Midbrain (tissue), 1 donor: ENCODE measurements at places on chromosomes 16 and 17.
A peak's percentile ranks its signal among the peaks of the same experiment; 100 is the strongest.

DNA sequence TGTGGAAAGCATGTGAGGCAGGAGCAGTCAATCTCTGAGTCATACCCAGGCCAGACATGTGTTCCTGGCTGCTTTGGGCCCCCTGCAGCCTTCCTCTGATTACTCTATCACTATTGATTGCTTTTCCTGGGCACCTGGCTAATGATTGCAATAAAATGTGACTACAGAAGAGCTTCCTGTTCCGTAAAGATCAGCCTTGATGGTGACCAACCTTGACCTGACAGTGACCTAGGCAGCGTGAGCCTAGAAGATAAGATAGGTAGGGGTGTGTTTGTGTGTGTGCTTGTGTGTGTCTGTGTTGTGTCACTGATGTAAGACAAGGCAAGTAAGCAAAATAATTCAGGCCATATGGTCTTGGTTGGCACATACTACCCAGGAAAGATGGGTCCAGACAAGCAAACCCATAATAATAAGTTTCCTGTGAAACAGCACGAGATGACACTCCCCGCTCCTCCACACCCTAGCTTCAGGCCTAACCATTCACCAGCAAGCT is 367.7 kb upstream of the CDH11 start:
- no peak for DNase-seq

- DNase-seq, result no peak
Measured at GRCh38 chr16:74321356-74321755, 24.7 kb downstream of the PSMD7 start.

- peak; percentile 39 for DNase-seq
Measured at GRCh38 chr16:66510711-66511601, 39.0 kb downstream of the TK2 start.

DNA sequence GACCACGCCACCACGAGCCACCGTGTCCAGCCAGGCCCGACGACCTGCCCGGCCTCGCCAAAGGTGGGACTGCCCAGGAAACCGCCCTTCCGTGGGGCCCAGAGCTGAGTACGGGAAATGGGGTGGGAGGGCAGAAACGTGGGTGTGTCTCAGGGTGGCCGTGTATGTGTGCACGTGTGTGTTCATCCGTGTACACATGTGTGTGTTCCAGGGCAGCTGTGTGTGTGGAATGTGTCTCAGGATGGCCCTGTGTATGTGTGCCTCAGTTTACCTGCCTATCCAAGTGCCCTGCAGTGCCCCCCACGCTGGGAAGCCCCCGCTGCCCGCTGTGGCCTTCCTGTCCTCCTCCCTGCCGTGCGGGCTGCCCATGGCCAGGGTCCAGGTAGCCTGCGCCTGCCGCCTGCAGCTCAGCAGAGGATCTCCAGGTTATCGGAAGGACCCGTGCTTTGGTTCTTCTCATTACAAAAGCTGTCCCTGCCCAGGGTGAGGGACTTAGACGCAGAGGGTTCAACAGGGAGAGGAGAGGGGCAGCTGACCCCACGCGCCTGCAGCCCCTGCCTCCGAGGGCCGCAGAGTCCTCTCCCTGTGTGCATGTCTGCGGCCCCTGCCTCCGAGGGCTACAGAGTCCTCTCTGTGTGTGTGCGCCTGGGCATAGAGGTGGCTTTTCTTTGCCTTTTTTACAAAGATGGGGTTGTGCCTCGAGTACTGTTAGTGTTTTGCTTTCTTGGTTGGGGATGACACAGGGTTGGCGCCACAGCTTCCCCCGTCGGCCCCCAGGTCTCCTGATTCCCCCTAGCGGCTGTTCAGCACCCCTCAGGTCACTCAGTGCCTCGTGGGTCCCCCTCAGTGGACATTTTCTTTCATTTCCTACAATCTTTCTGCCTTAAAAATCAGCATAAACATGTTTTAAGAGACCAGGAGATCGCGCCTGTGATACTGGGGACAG is 23.6 kb downstream of the ZNF469 start:
- peak; percentile 8 for DNase-seq

DNA sequence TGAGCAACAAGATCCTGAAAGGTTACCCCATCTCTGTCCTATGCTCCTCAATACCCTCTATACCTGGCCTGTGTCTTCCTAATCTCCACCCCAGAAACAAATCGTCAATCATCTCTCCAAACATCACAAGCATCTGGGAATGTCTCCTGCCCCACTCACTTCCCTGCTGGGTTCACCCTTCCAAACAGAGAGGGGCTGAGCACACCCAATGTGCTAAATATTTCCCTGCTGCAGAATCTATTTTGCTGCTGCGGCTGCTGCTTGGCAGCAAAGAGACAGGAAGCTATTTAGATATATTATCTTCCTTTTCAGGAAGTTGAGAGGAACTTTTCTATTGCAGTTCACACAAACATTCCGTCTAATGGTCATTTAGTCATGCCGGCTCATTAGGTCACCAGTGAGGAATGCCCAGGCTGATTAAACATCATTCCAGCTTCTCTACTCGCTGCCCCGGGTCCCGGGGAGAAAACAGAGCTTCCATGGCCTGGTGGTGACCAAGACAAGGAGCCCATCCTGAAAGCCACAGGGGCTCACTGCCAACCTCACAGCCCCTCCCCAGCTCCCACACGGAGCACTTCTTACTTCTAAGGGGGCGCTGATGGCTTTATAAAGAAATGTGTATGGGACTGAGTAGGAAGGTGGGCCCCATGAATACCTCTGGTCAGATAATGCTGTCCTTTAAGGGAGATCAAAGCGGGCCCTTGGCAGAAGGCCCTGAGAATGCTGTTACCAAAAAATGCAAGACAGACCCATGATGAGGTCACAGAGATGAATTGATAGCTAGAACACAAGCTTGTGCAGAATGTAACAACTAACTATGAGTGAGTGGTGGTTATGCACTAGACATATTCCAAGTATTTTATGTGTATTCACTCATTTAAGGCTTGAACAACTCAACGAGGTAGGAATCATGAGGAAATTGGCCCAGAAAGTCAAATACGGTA is 218.3 kb downstream of the SOX9 start:
- DNase-seq, result no peak

DNA sequence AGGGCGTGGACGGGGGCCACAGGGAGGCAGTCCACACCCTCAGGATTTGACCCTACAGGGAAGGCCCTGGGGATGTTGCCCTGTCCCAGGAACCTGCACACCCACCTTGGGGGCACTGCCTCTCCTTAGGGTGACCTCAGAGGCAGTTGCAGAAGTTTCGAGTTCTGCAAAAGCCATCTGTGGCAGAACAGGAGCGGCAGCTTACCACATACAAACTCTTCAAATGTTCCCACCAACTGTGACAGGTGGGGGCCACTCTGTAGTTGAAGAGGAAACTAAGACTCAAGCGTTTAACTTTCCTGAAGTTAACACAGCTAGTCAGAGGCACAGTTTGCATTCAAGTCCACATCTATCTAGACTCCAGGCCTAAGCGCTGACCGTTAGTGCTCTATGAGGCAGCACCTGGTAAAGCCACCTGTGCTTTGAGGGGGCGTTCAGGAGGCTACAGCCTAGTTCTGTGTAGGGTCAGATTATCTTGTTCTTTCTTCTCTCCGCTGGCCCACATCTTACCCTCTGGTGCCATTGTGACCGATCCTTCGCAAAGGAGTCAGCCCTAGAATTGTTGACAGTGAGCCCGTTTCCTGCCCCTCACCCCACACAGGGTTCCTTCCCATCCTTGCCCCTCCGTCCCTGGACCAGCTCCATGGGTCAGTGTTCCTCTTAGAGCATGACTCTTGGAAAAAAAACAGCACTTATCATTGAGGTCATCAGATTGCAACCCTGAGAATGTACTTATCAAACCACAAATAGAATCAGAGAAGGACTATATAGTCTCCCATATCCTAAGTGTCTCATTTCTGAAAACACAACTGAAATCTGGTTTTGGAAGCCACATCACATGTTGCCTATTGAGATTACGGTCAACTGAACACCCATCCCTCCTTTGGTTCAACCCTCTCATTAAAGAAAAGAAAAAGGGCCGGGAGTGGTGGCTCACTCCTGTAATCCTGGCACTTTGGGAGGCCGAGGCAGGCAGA is 45.4 kb downstream of the CDH1 start:
- no peak for DNase-seq

- DNase-seq, result no peak
Measured at GRCh38 chr16:78275420-78275819, 176.0 kb downstream of the WWOX start.

DNA sequence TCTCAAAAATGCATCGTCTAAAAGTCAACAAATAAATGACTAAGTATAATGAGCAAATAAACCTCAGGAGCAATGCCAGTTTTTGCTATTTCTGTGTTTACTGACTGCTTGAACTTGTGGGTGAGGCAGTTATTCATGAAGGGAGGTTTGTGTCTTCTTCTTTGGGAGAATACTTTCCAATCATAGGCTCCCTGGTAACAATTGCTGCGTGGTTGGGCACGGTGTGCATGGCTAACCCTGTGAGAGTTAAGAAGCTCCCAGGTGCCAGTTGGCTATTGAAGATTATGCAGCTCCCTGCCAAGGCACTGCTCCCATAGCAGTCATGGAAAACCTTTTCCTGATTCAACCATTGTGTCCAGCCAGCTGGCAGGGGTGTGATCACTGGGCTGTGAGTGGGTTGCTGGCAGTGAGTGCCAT is 775.9 kb upstream of the GOT2 start:
- peak; percentile 47 for DNase-seq

GRCh38 chr17:4516735-4517134 is 18.1 kb downstream of the SPNS2 start:
- DNase-seq, result no peak

DNA sequence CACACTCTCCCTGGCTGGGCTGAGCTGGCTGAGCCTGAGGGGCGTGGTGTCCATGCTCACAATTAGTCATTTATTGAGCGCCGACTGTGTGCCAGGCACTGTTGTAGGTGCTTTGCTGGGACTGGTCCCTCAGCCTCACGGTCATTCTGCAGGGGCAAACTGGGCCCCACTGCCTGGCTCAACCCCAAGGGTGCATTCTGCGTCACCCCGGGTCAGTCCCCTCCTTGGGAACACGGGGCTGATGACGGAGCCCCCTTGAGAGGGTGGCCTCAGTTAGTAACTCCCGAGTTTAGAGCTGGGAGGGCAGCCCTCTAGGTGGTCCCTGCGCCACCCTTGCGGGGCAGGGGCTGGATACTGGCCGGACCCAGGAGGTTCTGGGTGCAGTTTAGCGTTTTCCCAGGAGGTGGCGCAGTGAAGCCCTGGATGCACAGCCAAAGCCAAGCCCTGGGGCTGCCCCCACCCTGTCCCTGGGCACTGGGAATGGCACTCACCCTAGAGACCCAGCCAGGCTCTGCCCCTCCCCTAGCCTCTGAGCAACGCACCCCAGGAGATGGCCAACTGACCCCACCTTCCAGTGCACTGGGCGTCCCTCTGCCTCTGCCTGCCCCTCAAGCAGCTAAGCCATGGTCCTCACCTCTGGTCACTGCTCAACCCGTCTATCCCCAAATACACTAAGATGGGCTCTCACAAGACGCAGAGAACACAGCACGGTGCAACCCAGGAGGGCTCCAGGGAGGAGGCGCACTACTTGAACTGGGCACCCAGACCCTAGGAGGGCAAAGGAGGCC is 243.2 kb upstream of the GSE1 start:
- DNase-seq, result no peak

DNA sequence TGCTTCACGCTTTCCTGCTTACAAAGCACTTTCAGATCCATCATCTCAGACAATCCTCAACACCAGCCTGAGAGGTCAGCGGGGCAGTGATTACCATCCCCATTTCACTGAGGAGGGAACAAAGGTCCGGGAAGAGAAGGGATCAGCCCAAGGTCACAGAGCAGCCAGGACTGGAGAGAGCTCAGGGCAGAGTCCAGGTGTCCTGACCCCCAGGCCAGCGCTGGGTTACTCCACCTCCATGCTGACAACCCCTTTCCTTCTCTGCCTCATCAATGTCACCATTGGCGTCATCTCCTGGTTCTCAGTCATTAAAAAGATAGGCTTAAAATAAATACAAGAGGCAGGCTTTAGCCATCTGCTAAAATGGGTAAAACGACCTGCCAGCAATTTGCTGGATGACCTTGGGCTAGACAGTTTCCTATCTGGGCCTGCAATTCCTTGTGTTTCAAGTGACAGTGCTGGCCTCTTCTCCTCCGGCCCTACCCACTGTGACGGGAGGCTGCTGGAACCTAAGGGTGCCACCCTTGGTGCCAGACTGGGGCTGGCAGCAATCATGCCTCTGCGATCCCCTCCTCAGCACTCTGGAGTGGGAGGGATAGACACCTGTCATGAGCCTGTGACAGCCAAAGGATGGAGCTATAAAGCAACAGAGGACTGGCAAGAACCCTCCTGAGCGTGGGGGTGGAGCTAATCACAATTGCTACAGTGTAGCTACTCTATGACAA is 79.5 kb upstream of the CCL1 start:
- DNase-seq, result no peak

DNA sequence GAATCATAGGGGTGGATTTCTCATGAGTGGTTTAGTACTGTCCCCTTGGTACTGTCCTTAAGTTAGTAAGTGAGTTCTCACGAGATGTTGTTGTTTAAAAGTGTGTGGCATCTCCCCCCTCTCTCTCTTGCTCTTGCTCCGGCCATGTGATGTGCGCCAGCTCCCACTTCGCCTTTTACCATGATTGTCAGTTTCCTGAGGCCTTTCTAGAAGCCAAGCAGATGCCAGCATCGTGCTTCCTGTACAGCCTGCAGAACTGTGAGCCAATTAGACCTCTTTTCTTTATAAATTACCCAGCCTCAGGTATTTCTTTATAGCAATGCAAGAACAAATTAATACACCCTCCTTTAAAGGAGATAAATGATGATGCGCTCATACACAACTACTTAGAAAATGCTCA is 50.1 kb upstream of the NACA2 start:
- DNase-seq, result no peak

DNA sequence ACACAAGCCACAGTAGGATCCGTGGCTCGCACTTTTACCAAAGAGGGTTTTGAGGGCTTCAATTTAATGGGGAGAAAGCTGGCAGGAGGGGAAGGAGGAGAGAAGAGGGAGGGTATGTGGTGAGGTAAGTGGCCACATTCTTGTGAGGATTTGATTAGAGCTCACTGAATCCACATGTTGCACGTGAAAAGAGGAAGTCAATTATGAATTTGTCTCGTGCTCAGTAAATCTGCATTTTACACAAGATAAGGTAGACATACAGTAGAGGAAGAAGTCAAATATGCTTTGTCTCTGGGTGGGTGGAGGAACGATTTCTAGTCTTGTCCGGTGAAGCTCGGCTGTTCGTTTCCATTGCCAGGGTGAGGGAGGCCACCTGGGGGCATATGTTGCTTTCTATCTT is 862 bp downstream of the ZNF232 start:
- no peak for DNase-seq

- no peak for DNase-seq
Measured at GRCh38 chr17:21357281-21357680, 18.9 kb upstream of the KCNJ12 start.
